Right renal cortex interstitium (tissue), 3 donors: ENCODE measurements at places on chromosomes 5 and 9. TPM values are rescaled to one million over a fixed set of nuclear protein-coding genes. Genes with fewer than 3 reads are reported as not detected.

GRCh38 chr5:99320436-99320835 is 391.6 kb upstream of the CHD1 start:
- DNase-seq: peak; percentile 5

DNA sequence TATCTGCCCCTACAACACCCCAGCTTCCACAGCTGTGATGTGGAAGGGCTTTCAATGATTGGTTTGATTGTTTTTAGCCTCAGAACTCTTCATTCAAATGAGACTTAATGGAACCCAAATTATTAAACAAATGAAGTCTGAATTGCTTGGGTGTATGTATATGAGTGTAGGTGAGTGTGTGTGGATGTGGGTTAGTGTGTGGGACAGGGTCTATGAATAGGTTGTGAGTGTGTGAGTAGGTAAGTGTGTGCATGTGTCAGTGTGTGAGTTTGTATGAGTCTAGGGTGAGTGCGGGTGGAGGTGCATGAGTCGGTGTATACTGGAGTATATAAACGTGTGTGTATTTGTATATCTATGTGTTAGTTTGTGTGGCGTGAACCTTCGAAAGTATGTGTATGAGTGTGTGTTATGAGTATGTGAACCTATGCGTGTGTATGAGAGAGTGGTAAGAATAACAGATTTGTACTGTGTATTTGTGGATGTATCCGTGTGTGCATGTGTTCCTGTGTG is 26.9 kb downstream of the COL15A1 start:
- no peak for DNase-seq

- DNase-seq: no peak
Measured at GRCh38 chr9:96253059-96253696, 48.8 kb downstream of the HSD17B3 start.

DNA sequence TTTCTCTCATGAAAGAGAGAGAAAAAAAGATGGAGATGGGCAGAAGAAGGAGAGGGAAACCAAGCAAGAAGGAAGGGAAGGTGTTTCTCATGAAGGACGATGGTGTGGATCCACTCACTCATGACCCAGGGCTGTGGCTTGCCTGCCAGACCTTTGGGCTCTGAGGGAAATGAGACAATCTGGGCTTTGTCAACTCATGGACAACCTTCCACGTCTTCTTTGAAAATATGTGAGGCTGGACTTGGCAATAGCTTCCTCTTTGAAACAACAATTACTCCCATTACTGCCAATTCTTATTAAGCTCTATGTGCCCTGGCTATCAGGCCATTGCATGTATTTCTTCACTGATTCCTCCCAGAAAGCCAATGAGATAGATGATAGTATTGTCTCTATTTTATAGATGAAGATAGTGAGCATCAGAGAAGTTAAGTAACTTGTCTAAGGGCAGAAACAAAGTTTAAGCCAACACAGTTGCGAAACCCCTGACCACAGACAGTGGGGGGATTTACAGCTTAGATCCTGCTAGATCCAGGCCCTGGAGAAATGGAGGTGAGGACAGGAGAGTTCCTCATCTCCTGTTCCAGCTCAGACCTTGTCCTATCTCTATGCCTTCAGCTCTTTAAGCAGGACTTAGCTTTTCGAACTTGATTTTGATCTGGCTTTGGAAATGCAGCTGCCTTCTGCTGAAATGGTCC is 132.4 kb downstream of the GCNT1 start:
- no peak for DNase-seq

- no peak for DNase-seq
Measured at GRCh38 chr5:3598769-3599211, 3.2 kb downstream of the IRX1 start.

SMIM33 gene
- polyA plus RNA-seq: not detected

TYRP1 gene
- 1.2 TPM for polyA plus RNA-seq

ANKS6 gene
- 21.0 TPM for polyA plus RNA-seq

NME5 gene
- 22.7 TPM for polyA plus RNA-seq

JADE2 gene
- 10.3 TPM for polyA plus RNA-seq

PCDHB4 gene
- 1.9 TPM for polyA plus RNA-seq

LPAR1 gene
- 25.5 TPM for polyA plus RNA-seq
